Spinal cord (tissue), 10 donors: ENCODE measurements at places on chromosomes 16 and 17.

DNA sequence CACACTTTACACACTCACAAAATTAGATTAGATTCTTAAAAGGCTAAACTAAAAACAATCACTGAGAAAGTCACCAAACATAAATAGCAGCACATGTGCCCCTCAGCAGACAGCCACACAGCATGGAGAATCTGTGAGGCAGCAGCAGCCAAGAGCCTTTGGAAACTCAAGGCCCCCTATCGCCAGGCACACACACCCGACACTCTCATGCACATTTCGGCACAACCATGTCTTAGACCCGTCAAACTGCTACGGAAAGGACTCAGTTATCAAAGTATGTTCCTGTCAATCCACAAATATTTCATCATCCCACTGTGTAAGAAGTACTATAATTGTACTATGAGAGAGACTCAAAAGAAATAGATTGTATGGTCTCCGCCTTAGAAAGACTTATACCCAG, 20.9 kb downstream of the UBE2O start:
- no peak overlapping the region for H3K4me3 ChIP-seq
- no peaks in the 10 kb centered on the region for H3K36me3 ChIP-seq
- H3K4me1 ChIP-seq, result peaks cover 9% of the 10 kb centered on the region
- no peak for DNase-seq
- H3K27ac ChIP-seq, result no peak overlapping the region

- peaks cover 76% of the 10 kb centered on the region for H3K4me1 ChIP-seq
- H3K27me3 ChIP-seq, result no peaks in the 10 kb centered on the region
- H3K27ac ChIP-seq, result no peak overlapping the region
- H3K4me3 ChIP-seq, result no peak overlapping the region
- DNase-seq, result no peak
These were observed 32.6 kb downstream of the RAI1 start for GRCh38 chr17:17713839-17714238.

DNA sequence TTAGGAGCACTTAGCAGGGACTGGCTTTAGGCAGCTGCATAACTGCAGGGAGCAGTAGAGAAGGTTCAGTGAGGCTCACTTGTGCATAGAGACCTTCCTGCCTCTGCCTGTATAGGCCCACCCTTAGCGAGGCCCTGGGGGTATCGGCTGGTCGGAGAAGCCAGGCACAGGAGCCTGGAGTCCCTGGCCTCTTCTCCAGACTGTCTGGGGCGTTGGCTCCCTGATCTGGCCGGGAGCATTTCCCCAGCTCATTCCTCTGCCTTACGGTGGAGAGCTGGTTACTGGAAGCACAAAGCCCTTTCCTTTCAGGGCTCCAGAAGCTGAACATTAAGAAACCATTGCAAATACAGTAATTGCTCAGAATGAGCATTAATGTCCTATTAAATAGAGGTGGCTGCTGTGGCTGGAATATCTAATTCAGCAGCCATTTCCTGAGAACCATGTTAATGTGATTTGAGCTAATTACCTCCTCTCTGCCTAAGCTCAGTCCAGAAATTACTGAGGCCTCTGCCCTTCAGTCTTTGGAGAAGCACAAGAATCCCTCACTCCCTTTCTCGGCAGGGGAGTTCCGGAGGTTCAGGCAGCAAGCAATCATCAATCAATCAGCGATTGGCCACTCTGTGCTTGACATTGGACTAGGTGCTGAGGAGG, 18.8 kb upstream of the TMEM220 start:
- H3K4me1 ChIP-seq, result peaks cover 16% of the 10 kb centered on the region
- H3K27ac ChIP-seq, result no peak overlapping the region
- no peak for DNase-seq
- no peak overlapping the region for H3K4me3 ChIP-seq

DNA sequence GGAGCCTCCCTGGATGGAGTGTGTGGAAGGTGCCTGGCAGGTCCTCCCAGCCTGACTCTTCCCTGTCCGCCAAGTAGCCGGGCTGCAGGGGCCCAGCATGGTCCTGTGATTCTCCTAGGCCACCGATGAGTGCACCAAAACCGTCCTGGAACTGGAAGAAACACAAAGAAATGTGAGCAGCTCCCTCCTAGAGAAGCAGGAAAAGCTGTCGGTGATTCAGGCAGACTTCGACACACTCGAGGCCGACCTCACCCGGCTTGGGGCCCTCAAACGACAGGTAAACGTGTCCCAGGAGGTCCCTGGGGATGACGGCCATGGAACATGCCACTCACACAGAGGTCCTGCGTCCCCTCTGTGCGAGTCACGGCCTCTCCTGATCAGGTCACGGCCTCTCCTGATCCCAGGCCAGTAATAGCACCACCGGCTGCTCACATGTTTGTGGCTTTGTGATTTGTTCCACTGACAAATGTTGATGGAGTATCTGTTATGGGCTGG, 4.2 kb upstream of the GAA start:
- peaks cover 35% of the 10 kb centered on the region for H3K36me3 ChIP-seq
- H3K4me1 ChIP-seq, result peaks cover 21% of the 10 kb centered on the region
- DNase-seq, result no peak
- no peaks in the 10 kb centered on the region for H3K27me3 ChIP-seq
- no peak overlapping the region for H3K4me3 ChIP-seq

DNA sequence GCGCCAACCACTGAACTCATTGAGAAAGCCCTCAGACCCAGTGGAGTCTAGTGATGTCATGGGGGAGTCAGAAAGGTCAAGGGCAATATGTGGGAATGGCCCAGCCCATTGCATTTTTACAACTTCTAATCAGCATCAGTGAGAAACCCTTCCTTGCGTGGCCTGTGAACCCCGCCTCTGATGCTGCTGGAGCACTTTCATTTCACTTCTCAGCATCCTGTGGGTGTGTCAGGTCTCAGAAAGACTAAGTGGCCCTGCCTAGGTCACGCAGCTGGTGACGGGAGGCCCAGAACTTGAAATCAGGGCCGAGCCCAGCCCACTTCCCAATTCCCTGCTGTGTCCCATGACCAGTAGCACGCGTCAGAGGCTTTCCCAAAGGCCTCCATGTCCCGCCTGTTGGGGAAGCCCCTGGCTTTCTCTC, 6.1 kb downstream of the DNAI2 start:
- no peak for DNase-seq
- no peaks in the 10 kb centered on the region for H3K36me3 ChIP-seq
- no peak overlapping the region for H3K4me3 ChIP-seq
- H3K27me3 ChIP-seq, result no peaks in the 10 kb centered on the region
